Kidney (tissue), 22 donors: ENCODE measurements at places on chromosomes 1 and 21. TPM values are rescaled to one million over a fixed set of nuclear protein-coding genes. Genes with fewer than 3 reads are reported as not detected.

The OMA1 gene
- total RNA-seq = 42.6 TPM

The PTCH2 gene
- total RNA-seq = 1.2 TPM

The LCE2C gene
- total RNA-seq = not detected

The GRIK3 gene
- 0.38 TPM for total RNA-seq

The HAPLN2 gene
- total RNA-seq = 1.9 TPM

The S100A7A gene
- not detected for total RNA-seq

The OPRD1 gene
- not detected for total RNA-seq

The AHCYL1 gene
- 125 TPM for total RNA-seq

The CRYBG2 gene
- 2.2 TPM for total RNA-seq

The RGS16 gene
- 4.2 TPM for total RNA-seq

The A3GALT2 gene
- total RNA-seq = not detected

The HORMAD1 gene
- 0.13 TPM for total RNA-seq

The OTUD7B gene
- 28.1 TPM for total RNA-seq

The S100A3 gene
- 8.4 TPM for total RNA-seq

The VWA5B1 gene
- total RNA-seq = 1.4 TPM

The TRAF3IP3 gene
- 16.4 TPM for total RNA-seq

The PRXL2B gene
- 39.5 TPM for total RNA-seq

The AK5 gene
- total RNA-seq = 1.7 TPM

The PAPPA2 gene
- total RNA-seq = 93.5 TPM

The LIN9 gene
- 2.7 TPM for total RNA-seq

The ANKRD35 gene
- 1.2 TPM for total RNA-seq

The SLAMF9 gene
- total RNA-seq = not detected

The IL12RB2 gene
- total RNA-seq = 1.5 TPM

The SUSD4 gene
- 14.0 TPM for total RNA-seq

The PLA2G2C gene
- 0.31 TPM for total RNA-seq

The TSSK3 gene
- total RNA-seq = 4.3 TPM

The IFI44L gene
- 20.6 TPM for total RNA-seq

The POFUT2 gene
- total RNA-seq = 30.2 TPM

The UBL4B gene
- total RNA-seq = not detected

The ADAM30 gene
- total RNA-seq = not detected

The PLA2G2F gene
- total RNA-seq = not detected

The PRELP gene
- 24.5 TPM for total RNA-seq

The FCRL4 gene
- total RNA-seq = not detected

The ATP1A4 gene
- total RNA-seq = 0.19 TPM

The WNT9A gene
- total RNA-seq = 3.1 TPM

The LSS gene
- 24.6 TPM for total RNA-seq

The SPAG17 gene
- 10.4 TPM for total RNA-seq

The KRTAP12-2 gene
- total RNA-seq = not detected

The CR1L gene
- total RNA-seq = 0.44 TPM

The RGL1 gene
- total RNA-seq = 30.7 TPM

The NBPF6 gene
- total RNA-seq = not detected

The SLC66A1 gene
- total RNA-seq = 12.2 TPM

The SH2D1B gene
- 0.76 TPM for total RNA-seq

The VANGL2 gene
- 8.1 TPM for total RNA-seq

The S100B gene
- total RNA-seq = 6.9 TPM

The SPRR4 gene
- not detected for total RNA-seq

The TAF1A gene
- 8.2 TPM for total RNA-seq
